Activated CD8-positive, alpha-beta memory T cell treated with anti-CD3 and anti-CD28 coated beads, Interleukin-2, amount 10 ng/mL, durations not matched to agents 7 days and 5 days (primary cell): ENCODE measurements at places on chromosomes 2 and 18.

GRCh38 chr18:9173770-9174233 is 37.2 kb downstream of the ANKRD12 start:
- DNase-seq: peak; percentile 43

DNA sequence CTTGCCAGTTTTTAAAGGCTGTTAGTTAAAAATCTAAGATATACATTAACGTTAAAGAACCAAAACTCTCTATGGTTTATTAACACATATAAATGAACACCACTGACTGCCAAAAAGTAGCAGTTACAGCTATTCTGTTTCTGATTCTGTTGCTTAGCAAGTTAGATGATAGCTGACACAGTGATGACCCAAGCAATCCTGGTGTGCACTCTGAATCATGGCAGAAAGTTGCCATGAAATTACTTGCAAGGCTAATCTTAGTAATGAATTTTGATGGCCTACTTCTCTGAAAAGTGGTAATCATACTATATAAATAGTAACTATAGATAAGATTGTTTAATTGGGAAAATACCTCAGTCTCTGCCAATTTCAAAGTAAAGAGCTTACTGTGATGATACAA is 57.7 kb downstream of the ROCK2 start:
- DNase-seq: no peak

DNA sequence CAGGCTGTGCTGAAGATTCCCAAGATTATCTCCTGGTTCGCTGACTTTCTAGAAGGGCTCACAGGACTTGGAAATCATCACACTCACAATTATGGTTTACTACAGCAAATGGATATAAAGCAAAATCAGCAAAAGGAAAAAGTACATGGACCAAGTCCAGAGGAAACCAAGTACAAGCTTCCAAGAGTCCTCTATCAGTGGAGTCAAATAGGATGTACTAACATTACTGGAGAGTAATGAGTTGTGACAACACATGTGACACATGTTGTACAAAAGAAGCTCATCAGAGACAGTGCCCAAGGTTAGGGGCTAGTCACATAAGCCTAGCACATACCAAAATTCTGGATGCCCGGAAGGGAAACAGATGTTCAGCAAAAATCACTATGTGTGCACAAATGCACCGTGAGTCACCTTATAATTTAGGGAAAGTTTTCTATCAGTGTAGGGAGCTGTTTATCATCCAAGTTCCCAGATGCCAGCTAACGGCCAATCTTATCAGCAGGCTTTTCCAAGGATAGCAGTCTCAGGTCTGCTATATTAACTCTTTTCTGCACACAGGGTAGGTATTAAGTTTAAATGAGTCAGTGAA is 9.5 kb downstream of the TMEM237 start:
- DNase-seq: no peak

DNA sequence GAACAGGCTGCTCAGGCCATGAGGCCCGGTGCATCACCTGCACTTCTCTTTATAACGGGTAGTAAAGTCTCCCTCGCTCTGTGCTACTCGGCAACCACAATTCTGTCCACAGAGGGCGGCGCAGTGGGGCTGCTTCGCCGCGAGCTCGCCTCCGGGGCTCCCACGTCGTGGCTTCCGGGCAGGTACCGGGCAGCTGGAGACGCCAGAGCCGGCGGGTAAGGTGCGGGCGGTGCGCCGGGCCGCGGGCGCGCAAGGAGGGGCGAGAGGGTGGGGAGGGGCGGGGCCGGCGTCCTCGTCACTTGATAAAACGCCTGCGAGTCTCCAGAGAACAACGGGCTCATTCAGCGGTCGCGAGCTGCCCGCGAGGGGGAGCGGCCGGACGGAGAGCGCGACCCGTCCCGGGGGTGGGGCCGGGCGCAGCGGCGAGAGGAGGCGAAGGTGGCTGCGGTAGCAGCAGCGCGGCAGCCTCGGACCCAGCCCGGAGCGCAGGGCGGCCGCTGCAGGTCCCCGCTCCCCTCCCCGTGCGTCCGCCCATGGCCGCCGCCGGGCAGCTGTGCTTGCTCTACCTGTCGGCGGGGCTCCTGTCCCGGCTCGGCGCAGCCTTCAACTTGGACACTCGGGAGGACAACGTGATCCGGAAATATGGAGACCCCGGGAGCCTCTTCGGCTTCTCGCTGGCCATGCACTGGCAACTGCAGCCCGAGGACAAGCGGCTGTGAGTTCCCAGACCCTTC is at the start of gene ITGA6:
TSS of gene ITGA6 (plus strand) at position 331 of the 734 bp plus-strand sequence.
- DNase-seq: peak; percentile 72

- no peak for DNase-seq
These were observed 17.5 kb downstream of the SLC4A3 start for GRCh38 chr2:219644801-219645480.

GRCh38 chr2:241929551-241930490 is 60.3 kb downstream of the RTP5 start:
- DNase-seq: no peak

DNA sequence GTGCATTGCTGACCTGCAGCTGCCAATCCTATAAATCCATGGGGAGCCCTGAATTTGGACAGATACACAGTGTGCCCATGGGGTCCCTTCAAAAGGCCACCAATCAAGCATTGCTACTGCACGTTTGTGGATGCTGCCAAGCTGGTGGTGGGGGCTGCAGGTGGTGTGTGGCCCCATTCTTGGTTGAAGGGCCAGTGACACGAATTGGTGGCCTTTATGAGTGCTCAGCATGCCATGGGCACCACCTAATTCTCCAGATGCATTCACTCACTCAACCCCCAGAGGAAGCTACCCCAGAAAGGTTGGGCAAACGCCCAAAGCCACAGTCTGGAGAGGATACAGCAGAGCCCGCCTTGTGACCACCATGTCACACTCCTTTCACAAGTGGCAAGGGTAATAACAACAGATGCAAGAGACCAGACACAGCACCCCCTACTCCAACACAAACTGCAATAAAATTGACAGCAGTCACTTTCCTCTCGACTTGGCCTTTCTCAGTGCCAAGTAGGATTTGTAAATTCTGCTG is 27.1 kb downstream of the MC2R start:
- no peak for DNase-seq

- DNase-seq: no peak
These were observed 72.8 kb downstream of the PHLPP1 start for GRCh38 chr18:62788111-62788510.

DNA sequence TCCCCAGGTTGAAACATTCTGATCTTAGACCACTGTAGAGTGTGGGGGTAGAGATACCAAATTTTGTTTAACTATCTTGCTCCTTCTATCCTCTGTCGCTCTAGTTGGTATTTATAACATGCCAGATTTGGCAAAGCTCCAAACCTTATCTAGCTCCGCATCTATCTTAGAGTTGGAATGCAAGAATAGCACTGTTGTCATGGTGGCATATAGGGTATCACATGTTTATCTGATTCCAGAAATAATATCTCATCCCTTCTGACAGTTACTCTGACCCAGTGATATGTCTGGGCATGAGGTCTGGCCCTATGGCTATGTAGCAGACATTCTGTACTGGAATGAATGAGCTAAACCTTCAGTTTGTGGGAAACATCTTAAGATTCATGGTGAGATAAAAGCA is 51.7 kb downstream of the CABYR start:
- no peak for DNase-seq

- DNase-seq: no peak
These were observed 114.1 kb downstream of the PRPF40A start for GRCh38 chr2:152603166-152603565.

- DNase-seq: no peak
These were observed 448 bp downstream of the YPEL5 start for GRCh38 chr2:30147196-30147714.

DNA sequence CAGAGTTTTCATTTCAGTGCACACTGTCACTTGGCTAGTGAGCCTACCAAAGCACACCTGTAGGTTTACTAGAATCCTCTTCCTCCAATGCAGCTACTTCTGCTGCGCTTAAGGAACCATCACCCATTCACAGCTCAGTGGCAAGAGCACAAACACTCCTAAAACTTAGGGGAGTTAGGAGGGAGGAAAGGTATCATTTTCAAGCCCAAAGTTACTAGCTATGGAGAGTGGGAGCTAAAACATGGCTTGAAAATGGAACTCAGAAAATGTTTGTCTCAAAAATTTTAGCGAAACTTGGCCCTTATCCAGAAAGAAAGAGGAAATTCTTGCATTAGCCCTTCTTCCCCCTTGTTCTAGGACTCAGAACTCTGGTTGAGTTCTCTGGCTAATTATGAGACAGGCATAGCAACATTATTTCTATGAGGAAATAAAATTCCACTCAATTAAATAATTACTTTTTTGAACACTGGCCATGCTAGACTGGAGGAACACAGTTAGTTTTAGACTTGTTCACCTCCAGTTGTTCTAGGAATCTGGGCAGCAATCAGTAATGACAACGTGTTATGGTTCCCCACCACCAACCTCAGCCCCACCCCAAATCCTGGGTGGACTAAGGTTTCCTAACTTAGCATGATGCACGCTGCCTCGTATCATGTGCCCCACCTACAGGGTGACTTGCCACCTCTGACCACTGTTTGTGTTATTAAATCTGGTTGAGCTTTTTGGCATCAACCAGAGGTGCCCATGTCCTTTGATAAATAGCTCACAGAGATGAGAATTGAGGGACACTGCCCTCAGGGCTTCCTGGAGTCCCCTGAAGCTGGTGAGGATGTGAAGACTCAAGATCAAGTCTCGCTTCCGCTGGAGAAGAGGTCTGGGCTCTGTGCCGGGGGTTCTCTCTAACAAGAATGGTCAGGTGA is 32.8 kb downstream of the LPIN2 start:
- peak; percentile 65 for DNase-seq

GRCh38 chr2:237870126-237870525 is 10.7 kb downstream of the RAMP1 start:
- peak; percentile 7 for DNase-seq

DNA sequence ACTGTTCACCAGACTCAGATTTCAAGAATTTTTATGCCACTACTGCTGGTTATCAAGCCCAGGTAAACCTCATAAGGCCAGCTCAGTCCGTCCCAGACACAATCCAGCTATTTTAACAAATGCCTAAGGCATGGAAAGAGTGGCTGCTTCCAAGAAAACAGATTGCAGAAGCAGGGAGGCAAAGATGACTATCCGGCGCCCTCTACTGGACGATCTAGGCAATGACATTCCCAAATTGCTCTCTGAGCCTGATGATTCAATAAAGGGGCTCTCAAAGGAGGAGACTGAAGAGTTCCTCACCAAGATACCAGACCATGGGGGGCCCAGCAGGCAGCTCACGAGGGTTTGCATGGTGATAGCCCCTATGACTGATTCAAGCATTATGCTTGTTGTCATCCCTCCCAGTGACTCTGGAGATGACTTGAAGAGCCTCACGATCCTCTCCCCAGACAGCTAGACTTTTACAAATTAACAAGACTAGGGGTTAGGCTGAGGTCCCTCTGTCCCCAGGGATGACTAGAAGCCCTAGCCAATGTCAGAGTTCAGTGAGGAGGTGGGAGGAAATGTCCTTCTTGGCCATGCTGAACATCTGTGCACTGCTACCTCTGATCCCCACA is 25.0 kb downstream of the SERPINB8 start:
- DNase-seq: peak; percentile 44

DNA sequence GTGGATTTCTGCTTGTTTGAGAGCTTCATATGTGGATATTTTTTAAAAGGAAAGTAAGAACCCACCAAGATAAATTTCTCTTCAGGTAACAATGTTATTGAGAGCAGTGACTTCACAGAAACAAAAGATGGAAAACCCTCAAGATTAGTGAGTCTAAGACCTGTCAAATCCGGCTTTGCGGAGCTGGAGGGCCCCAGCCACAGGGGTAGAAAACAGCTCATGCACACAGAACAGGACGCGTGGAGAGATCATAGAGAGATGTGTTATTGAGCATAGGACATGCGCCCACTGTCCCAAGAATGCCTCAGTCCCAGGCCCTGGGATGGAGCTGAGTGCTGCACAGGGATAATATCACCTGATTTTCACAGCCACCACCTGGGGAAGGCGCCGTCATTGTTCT is 21.3 kb downstream of the EDAR start:
- no peak for DNase-seq

DNA sequence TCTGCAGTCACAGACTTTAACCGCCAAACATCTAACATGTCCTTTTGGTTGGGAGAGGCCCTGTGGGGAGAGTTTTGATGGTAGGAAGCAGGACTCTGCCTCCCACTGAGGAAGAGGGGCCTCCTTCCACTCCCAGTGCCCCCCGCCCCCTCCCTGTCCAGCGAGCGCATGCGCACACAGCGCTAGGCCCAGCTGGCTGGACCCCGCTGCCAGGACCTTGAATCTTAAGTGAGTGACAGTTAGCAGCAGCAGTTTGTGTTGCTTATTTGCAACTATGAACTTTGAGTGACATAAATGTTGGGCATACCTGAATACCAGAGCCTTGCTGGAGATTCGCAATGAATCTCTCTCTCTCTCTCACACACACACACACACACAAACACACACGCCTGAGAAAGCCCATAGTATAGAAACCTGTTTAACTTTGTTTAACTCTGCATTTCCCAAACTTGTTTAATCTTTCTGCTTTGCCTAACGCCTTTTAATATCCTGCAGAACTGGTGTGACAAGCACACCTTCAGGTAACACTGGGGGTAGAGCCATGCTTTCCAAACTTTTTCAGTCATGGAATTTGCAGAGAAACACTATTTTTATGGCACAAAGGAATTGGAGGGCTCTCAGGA is 134.6 kb upstream of the SMAD2 start:
- no peak for DNase-seq

- no peak for DNase-seq
These were observed 8.3 kb downstream of the TM4SF20 start for GRCh38 chr2:227370791-227371312.

DNA sequence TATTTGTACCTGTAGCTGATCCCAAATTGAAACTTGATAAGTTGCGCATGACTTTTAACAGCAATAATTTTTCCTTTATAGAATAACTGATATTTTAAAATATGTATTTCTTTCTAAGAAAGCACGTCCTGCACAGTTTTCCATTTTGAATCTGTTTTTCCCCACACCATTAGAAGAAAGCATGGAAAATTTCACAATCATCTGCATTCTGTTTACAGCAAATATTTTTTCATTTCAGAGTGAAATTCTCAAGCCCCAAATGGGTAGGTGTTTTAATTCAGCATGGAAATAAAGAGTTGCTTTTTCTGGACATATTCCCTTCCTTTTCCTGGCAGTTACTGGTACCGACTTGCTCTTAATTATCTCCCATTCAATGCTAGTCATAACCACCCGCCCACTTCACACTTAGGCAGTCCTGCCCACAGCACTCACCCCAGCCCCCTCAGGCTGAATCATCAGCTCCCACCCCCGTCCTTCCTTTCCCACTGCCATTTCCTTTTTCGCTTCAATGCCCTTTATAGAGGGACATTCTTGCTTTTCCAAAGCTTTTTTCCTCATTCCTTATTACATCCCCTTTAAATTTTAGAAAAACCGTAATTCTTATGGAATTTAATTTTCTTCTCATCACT is 89.2 kb upstream of the GLS start:
- peak; percentile 64 for DNase-seq

DNA sequence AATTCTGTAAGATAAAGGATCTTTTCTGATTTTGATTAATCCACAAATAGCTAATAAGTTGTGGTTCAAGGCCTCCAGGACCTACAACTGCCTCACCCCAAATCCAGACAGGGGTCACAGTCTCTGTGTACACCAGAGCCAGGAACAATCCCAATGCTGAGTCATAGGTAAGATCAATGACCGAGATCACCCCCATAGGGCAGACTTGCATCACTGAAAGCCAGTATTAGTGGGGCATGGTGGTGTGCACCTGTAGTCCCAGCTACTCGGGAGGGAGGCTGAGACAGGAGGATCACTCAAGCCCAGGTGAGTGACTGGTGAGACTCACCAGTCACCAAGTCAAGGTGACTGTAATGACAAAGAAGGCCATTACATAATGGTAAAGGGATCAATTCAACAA is 12.9 kb downstream of the PARD6G start:
- no peak for DNase-seq

GRCh38 chr18:11309172-11309571 is 159.8 kb upstream of the PIEZO2 start:
- no peak for DNase-seq
